ENCODE measurements at places on chromosomes 2 and 18. TPM values are rescaled to one million over a fixed set of nuclear protein-coding genes. Genes with fewer than 3 reads are reported as not detected.

MYCN gene
- polyA plus RNA-seq, result not detected

RAX gene
- polyA plus RNA-seq, result not detected

EGR4 gene
- polyA plus RNA-seq, result 0.15 TPM

CENPA gene
- 0.24 TPM for polyA plus RNA-seq

KIF1A gene
- polyA plus RNA-seq, result not detected

DNA sequence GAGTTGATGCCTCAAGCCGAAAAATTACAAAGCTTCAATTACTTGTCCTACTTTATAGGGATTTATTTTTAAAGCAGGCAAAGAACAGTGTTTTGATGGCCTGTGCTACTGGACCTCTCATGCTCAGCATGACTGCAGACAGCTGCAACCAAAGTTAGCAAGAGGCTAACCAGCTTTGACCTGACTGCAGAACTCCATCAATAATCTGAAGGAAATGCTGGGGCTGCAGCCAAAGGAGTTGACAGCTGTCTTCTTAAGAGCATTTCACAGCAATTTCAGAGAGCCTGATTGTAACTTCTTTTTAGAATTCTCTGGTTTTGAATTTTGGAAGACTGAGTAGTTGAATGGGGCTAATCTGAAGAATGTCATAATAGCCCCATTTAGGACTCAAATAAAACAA is 46.5 kb upstream of the SESTD1 start:
- no peak overlapping the region for H3K4me3 ChIP-seq
- no peaks in the 10 kb centered on the region for H3K4me1 ChIP-seq
- DNase-seq, result no peak
- no peaks in the 10 kb centered on the region for H3K27me3 ChIP-seq

DNA sequence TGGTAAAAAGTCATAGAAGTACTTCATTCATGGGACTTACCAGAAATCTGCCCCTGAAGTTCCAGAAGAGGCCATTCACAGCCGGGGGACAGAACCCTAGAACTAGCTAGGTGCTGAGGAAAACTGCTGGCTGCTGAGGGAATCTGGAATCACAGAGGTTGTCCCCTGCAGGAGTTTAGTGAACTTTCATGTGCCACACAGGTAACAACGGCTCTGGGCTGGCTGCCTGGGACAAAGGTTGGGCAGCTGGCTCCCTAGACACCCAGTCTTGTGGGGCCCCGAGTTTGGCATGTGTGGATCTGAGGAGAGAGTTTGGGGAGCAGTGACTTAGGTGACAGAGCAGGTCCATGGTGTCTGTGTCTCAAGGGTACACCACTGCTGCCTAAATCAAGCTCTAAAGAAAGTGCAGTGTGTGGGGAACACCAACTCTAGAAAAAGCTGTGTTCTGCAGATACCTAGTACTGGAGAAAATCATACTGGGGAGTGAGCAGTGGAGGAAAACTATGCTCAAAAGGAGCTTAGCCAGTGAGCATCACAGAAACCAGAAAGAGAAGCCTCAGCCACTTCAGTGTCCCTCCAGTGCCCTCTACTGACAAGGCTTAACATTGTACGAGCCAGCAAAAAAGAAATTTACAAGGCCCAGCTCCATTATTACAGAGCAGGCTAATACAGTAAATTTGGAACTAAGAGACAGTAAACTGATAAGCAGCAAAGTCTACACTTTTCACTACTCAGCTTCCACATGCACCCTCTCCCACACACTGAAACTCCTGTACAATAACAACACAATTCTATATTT is 15.2 kb downstream of the GALNT3 start:
- no peak for DNase-seq
- H3K4me1 ChIP-seq, result no peaks in the 10 kb centered on the region
- no peak overlapping the region for H3K27ac ChIP-seq
- H3K36me3 ChIP-seq, result peaks cover 36% of the 10 kb centered on the region
- no peak overlapping the region for H3K4me3 ChIP-seq

DNA sequence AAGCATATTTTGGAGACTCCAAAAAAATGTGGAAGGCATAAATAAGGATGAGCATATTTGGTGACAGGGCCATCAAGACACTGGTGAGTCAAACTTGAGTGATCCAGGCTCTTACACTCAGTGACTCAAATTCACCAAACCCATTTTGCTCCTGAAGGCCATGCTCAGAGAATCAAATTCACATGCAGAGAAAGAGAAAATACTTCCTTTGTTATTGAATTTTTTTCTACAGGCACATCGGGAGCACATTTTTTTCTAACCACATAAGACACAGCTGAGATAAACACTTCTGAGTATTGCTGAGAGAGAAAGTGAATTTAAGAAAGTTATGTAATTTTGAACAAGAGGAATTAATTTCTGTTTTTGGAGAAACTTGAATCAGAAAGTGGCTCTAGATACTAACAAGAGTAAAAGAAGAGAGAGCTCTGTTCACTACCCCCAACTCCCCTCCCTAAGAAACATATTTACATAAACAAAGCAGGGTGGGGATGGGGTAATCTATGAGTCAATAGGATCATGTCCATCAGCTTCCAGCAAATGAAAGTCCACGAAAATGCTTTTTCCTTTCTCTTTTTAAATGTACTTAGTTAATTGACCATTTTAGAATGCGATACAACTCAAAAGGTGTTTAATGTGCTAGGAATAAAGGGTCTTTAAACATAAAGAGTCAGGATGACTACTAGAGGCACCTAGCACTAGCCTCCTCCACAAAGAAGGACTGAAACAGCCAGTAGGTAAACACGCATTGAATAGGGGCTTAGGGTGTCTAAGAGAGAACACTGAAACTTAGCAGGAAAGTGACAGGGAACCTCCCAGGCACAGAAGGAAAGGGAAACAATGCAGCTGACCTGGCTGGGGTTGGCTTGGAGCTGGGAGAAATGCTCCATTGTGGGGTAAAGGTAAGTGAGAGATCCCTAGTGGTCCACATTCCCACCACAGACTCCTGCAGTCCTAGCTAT is 152.3 kb downstream of the KCNE4 start:
- no peak for DNase-seq
- H3K27me3 ChIP-seq, result no peaks in the 10 kb centered on the region
- no peaks in the 10 kb centered on the region for H3K4me1 ChIP-seq

DNA sequence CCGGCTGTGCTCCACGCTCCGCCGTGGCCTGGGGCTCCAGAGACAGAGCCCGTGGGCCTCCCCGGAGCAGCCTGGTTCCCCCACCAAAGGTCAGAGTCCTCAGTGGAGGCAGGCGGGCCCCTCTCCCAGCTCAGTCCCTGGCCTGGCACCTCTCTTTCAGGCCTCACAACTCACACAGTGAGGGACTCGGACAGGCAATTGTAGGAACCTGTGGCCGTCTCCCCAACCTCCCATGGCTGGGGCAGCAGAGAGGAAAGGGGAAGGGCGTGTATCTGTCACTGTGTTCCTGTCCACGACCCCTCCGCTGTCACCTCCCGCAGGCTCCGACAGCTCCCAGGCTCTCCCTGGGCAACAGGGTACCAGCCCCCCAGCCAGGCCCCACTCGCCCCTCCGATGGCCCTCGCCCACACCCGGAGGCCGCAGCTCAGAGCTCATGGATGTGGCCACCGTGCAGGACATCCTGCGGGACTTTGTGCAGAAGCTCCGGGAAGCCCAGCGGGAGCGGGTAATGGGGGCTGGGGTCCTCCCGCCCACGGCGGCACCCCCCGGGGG is 32.4 kb upstream of the SNED1 start:
- H3K36me3 ChIP-seq, result no peaks in the 10 kb centered on the region
- H3K27me3 ChIP-seq, result no peaks in the 10 kb centered on the region
- no peak for DNase-seq
- H3K4me1 ChIP-seq, result peaks cover 51% of the 10 kb centered on the region
- no peak overlapping the region for H3K4me3 ChIP-seq

Data from CD14-positive monocyte (primary cell).